ENCODE measurements at places on chromosomes 6 and 20.

GRCh38 chr6:130885392-130886192, 58.4 kb downstream of the SMLR1 start:
- DNase-seq = peak; percentile 83

DNA sequence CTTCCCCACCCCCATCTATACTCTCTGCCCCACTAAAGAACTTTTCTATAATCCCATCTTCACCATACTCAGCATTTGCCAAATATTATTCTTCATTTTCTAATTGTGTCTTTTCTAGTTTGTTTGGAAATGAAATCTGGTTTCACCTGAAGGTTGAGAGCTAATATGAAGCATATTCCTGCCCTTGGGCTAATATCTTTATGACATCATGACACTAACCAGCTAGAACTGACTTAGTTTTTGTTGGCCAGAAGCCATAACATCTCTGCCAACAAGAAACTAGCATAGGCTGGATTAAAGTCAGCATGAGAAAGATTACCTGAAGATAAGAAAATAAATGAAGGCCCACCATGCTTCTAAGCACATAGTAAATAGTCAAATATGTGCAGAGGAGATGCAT, 16.7 kb downstream of the UNC5CL start:
- no peak for DNase-seq

DNA sequence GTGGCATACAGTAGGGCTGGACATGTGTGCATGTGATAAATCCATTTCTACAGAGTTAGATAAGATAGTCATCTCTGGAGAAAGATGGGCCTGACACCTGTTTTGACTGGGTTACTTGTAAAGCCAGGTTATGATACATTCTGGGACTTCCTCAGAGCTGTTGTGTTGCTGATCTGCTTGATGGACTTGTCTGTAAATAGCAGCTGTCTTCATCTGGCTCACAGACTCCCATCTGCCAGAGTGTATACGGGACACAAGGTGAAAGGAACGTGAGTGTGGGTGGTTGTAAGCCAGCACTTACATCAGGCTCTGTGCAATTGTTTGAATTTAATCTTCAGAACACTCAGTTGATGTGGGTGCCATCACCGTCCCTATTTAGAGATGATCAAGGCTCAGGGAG, 49.8 kb downstream of the ZDHHC14 start:
- DNase-seq = no peak

DNA sequence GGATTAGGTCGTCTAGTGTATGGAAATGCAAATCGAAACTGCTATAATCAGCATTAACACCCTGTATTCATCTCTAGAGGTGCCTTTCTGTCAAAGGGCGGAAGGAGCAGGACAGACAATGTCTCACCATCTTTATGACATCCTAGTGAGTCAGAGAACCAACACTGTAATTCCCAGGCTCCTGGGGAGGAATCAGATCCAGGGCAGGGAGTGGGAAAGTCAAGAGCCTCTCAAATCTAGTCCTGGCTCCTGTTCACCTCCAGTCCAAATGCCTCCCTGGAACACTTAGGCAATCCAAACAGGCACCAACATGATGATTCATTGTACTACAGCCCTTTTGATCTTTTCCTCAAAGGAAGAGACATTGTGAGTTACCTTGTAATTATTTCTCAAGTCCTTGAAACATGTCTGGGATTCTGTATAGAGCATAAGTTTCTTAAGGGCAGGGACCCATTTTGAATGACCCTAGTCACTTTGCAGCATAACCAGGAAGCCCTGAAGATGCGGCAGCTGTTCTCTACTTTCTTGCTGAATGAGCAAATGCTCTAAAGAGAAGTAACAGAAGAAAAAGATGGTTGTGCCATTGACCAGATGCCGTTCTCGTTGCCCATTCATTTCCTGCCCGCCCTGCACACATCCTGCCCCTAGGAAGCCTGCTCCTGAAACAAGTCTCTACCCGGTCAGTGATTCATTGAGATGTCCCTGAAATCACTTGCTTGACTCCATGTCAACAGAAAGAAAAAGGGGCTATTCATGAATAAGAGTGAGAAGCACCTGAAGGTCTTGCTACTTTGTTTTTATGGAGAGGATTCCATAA, 112.8 kb upstream of the JARID2 start:
- DNase-seq = no peak

DNA sequence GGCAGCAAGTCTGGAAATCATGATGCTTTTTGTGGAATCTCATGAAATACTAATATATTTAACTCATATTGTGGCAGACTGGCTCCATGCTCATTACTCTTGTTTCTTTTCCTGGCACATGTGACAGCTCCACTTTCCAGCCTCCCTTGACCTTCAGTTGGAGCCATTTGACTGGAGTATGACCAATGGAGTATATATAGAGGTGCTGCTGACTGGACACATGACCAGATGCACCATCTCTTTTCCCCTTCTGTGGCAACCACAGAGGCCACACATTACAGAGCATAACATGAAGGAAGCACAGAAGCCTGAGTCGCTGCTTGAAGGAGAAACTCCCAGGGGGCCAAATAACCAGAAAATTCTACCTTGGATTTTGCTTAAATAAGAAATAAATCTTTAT, 77.4 kb downstream of the MKKS start:
- no peak for DNase-seq

- no peak for DNase-seq
Measured at GRCh38 chr20:57780398-57780797, 70.6 kb upstream of the PMEPA1 start.

DNA sequence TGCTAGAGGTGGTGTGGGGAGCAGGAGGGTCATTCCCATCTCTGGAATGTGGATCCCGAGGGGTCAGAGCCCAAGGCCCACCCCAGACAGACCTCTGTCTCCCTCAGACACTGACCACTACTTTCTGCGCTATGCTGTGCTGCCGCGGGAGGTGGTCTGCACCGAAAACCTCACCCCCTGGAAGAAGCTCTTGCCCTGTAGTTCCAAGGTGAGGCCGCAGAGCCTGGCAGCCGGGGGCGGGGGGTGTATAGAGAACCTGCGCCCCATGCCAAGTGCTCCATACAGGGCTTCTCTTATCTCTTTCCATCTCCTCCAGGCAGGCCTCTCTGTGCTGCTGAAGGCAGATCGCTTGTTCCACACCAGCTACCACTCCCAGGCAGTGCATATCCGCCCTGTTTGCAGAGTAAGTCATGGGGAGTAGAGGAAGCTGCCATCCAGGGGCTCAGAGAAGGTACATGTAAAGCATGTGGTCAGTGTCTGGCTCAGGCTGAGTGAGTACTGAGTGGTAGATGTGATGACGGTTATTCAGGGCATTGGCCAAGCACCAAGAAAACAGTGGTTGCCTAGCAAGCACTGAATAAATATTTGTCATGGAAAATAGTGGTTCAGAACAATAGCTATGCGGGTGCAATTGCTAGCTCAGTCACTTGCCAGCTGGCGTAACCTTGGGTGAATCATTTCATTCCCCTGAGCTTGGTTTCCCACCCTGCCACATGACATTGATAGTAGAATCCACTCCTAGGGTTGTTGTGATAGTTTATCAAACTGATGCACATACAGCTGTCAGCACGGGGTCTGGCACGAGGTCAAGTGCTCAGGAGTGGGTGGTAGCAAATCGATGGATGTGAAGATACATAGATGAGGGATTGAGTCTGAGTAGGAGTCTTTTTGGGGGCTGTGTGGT, 3.5 kb downstream of the PIGT start:
- peak; percentile 35 for DNase-seq

DNA sequence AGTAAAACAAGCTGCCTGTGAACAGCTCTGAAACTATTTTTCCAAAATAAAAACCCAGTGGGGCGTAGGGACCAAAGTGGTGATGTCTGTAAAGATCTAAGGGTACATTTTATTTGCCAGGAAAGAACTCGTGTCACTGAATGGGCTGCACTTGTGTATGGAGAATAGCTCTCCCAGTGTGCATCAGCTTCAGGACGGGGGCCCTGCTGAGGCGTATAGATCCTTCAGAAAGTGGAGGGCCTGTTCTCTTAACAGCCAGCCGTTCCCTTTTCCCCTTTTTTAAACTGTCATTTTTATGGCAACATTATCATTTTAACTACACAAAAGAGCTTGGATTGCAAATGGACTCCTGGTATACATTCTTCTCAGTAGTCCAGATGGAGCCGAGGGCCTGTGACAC, 137.3 kb downstream of the TMEM242 start:
- DNase-seq = no peak

DNA sequence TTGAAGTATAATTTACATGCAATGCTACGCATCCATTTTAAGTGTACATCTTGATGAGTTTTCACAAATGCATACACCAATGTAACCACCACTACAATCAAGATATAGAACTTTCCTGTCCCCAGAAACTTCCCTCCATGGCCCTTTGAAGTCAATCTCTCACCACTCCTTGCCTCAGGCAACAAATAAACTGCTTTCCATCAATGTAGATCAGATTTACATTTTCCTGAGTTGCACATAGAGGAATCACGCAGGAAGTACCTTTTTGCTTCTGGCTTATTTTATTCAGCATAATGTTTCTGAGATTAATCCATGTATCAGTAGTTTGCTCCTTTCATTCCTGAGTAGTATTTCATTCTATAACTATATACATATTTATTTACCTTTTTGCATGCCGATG, 59.6 kb upstream of the NNAT start:
- no peak for DNase-seq

DNA sequence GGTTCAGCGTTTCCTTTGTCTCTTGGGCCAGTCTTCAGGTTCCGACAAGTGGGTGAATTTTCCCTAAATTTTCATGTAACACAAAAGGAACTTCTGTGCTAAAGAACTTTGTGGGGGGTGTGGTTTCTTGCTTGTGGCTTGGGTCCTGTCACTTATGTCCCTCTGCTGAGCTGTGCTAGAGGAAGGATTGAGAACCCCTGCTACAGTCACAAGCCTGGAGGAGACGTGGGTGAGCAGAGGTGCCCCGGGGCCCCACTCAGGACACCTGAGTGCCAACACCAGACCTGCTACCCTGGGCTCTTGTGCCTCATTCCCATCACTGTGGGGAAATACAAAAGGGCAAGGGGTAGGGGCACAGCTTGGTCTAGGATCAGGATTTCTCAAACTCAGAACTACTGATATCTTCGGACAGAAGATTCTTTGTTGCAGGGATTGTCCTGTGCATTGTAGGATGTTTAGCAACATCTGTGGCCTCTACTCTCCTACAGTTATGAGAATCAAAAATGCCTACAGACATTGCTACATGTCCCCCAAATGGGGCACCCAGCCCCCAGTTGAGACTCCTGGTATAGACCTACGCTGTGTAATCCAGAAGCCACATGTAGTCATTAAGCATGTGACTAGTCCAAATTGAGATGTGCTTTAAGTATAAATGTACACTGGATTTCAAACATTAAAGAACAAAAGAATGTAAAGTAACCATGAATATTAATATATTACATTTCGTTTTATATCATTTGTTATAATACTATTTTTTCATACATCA, 128.7 kb downstream of the LY86 start:
- no peak for DNase-seq

- DNase-seq = no peak
Measured at GRCh38 chr6:17291778-17292177, 10.6 kb downstream of the RBM24 start.

GRCh38 chr20:48214601-48215000, 429.3 kb upstream of the SULF2 start:
- DNase-seq = no peak

DNA sequence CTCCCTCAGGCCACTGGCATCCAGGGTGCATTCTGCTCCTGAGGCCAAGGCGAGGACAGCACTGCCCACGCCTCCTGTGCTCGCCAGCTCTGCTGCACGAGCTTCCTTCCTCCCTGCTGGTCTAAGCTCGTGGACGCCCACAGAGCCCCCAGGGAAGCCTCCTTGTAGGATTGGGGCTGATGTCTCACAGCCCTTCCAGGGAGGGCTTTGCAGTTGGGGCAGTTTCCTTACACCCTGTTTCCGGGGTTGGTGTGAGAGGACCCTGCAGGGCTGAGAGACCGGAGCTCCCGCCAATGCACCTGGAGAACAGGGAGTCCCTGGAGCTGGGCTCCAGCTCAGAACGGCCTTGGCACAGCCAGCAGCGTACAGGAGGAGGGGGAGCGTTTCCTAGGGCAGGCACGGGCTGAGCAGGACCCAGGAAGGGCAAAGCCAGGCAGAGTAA, 172.4 kb upstream of the PDE10A start:
- DNase-seq = no peak

GRCh38 chr6:119256978-119257462, 92.5 kb downstream of the MAN1A1 start:
- DNase-seq = no peak

DNA sequence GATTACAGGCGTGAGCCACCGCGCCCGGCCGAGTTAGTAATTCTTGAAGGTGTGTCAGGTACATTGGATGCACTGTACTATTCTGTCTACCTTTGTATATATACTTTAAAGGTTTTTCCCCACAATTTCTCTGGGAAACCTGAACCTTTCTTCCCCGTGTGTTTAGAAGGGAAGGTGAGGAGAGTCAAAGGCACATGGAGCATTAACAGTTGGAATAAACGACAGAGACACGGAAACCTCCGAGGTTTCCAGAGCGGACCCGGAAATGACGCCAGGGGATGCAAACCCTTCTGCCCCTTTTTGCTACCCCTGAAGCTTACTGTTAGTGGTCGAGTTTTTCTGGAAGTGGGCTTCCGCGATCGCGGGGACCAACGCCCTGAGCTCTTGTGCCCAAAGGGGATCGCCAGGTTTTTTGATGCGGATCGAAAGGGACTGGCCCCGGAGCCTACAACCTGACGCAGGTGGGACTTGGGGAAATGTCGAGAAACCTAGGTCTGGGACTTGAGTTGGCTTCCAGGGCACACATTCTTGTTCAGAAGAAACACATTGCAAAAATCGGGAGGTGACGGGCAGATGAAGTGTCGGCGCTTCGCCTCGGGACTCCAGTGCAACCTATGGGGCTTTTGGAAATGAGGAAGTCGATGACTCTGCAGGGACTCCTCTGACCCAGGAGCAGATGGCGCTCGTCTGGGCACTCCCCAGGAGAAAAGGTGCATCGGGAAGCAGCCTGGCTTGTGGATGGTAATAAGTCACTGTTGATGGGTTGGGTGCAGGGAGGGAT, 218.2 kb downstream of the OR2B2 start:
- peak; percentile 58 for DNase-seq

GRCh38 chr6:26576407-26576843, 20.3 kb upstream of the ABT1 start:
- DNase-seq = no peak

DNA sequence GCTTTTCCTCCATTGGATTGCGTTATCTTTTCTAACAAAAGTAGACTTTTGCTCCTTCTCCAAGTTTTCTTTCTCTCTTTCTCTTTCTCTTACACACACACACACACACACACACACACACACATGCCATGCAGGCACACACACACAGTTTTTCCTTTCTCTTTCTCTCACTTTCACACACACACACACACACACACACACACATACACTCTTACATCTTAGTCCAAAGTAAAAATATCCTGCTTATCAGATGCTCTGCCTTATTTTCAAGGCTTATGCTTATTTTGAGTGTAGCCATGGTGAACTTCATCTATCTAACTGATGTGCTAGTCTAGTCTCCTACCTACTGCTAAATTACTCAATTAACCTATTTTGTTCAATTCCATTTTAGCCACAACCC, 34.4 kb upstream of the RAB23 start:
- DNase-seq = no peak

- DNase-seq = no peak
Measured at GRCh38 chr6:135043846-135044245, 10.8 kb downstream of the HBS1L start.
